ENCODE measurements at places on chromosomes 6 and 20.

GRCh38 chr20:60583741-60584140 is 625.5 kb downstream of the CDH26 start:
- DNase-seq = no peak

- no peak for DNase-seq
Measured at GRCh38 chr6:101545191-101545590, 151.7 kb downstream of the GRIK2 start.

- no peak for DNase-seq
Measured at GRCh38 chr20:20395903-20396568, 28.1 kb downstream of the INSM1 start.

DNA sequence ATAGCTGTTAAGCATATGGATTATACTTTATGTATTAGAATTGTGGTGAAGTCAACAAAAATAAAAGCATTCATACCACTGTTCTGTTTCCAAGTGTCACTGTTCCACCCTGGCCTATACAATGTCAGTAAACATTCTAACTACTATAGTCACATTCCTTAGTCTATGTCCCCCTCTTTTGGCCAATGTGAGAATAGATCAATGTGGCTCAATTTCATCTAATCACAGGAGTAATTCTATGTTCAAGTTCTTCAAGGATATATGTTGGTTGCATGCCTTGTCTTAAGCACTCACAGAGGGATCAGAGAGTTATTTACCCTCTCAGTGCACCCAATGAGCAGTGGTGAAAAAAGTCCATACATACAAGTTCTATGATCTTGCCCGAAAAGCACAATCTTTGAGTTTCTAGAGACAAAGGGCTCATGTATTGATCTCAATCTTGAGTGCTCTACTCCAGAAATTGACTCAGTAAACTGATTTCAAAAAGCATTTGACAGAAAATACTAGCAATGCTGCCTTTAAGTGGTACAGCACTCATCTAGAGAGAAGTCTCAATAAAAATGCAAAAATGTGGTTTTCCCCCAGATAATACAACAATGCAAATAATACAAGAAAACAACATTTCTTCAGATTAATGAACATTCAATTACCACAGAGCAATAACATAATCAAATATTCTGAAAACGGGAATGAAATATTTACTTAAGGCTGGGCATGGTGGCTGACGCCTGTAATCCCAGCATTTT is 16.5 kb downstream of the SMLR1 start:
- DNase-seq = peak; percentile 75

- no peak for DNase-seq
Measured at GRCh38 chr6:166286839-166287271, 21.3 kb downstream of the PRR18 start.
